ENCODE measurements at places on chromosomes 11 and 22.
A peak's percentile ranks its signal among the peaks of the same experiment; 100 is the strongest.

DNA sequence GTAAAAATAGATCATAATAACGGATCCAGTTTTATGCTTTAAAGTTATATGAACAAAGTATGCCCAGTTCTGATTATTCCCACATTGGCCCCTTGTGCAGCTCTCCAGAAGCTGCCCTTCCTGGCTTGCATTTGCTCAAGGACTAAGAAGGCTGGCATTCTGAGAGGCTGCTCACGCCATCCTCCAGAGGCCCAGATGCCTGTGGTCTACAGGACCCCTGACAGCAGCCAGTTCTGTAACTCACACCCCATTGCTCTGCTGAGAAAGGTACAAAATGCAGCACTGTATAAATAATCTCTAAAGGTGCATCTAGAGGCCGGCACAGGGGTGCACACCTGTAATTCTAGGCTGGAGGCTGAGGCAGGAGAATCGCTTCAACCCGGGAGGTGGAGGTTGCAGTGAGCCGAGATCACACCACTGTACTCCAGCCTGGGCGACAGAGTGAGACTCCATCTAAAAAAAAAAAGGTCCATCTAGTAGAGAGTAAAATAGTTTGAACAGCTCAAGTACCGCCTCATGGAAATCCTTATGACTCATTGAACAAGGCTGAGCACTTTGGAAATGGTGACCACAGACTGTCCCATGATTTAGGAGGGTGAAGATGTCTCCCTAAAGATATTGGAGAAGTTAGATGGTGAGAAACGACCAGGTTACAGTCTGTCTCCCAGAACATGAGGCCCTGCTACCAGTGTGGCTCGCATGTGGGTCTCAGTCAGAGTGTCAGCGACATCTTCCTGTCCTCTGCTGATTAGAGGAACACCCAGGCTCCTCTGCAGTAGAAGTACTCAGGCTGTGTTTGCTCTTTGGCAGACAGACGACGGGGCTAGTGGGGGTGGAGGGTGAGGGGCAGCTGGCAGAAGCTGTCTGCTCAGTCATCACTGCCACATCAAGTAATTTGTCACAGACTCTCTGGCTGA, 56.3 kb downstream of the KREMEN1 start:
- H3K27me3 ChIP-seq: no peaks in the 10 kb centered on the region
- no peaks in the 10 kb centered on the region for H3K4me1 ChIP-seq
- no peak overlapping the region for H3K27ac ChIP-seq
- no peaks in the 10 kb centered on the region for H3K36me3 ChIP-seq
- DNase-seq: no peak
- H3K4me3 ChIP-seq: no peak overlapping the region

GRCh38 chr11:130560000-130560780, 111.7 kb downstream of the ADAMTS15 start:
- no peaks in the 10 kb centered on the region for H3K4me1 ChIP-seq
- no peaks in the 10 kb centered on the region for H3K36me3 ChIP-seq
- no peak overlapping the region for H3K4me3 ChIP-seq
- no peak for DNase-seq
- no peak overlapping the region for H3K27ac ChIP-seq

DNA sequence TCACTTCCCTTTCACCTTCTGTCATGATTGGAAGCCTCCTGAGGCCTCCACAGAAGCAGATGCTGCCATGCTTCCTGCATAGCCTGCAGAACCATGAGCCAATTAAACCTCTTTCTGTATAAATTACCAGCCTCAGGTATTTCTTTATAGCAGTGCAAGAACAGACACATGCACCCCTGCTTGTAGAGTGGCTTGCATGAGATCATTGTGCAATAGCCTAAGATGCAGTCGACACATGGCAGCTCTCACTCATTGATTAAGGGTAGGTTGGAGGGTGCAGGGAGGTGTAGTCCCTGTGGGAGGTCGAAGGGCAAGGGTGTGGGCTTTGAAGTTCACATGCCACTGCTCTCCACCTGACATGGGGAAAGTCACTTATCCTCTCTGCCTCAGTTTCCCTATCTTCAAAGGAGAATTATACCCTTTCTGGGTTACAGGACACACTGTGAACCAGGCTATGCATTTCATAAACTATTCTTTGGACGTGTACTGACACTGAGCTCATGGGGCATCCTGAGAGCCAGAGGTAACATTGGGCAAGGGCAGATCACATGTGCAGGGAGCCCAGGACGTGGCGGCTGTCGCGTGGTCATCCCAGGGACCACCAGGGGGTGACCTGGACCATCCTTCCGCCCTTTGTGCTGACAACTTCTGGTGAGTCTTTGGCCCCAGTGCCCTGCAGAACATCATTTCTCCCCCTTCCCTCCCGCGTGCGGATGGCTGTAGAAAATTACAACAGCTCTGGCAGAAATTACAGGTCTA, 69.2 kb upstream of the SHANK2 start:
- no peaks in the 10 kb centered on the region for H3K4me1 ChIP-seq
- no peak for DNase-seq
- no peak overlapping the region for H3K4me3 ChIP-seq
- no peak overlapping the region for H3K27ac ChIP-seq

DNA sequence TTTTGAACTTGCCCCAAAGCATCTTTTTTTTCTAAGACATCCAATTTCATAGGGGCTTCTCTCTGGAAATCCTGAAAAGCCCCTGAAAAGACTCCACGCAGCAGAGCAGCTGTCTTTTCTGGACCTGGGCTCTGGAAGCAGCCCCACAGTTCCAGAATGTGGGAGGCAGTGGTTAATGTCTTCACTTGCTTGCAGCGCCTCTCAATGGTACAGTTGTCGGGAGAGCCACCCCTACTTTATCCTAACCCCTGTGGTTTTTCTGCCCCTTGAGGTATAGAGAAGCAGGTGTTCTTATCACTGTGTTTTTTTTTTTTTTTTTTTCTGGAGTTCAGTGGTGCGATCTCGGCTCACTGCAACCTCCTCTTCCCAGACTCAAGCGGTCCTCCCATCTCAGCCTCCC, 83.4 kb upstream of the SORL1-AS1 start:
- no peaks in the 10 kb centered on the region for H3K27me3 ChIP-seq
- H3K27ac ChIP-seq: no peak overlapping the region
- H3K4me1 ChIP-seq: no peaks in the 10 kb centered on the region
- H3K4me3 ChIP-seq: no peak overlapping the region

DNA sequence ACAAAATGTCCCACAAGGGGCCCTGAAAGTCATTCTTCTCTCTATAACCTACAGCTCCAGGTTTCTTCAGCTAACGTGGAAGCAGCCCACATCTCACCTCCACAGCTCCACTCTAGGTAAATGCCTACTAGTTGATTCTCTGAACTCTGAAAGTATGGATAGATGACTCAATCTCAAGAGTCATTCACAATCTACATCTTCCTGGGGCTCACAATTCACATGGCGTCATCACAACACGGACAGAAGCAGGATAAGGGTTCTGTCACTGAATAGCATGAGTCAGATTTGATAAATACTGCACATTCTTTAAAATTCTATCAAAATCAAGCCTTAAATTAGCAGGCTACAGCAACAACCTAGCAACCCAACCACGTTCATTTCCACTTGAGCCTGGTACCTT, 96.3 kb downstream of the PLEKHA7 start:
- no peaks in the 10 kb centered on the region for H3K27me3 ChIP-seq
- DNase-seq: no peak
- no peak overlapping the region for H3K27ac ChIP-seq
- no peaks in the 10 kb centered on the region for H3K36me3 ChIP-seq

- no peaks in the 10 kb centered on the region for H3K4me1 ChIP-seq
- no peak overlapping the region for H3K27ac ChIP-seq
- DNase-seq: no peak
- H3K36me3 ChIP-seq: no peaks in the 10 kb centered on the region
- H3K27me3 ChIP-seq: no peaks in the 10 kb centered on the region
Observed at GRCh38 chr11:62223095-62223494, 14.6 kb downstream of the SCGB2A1 start.

DNA sequence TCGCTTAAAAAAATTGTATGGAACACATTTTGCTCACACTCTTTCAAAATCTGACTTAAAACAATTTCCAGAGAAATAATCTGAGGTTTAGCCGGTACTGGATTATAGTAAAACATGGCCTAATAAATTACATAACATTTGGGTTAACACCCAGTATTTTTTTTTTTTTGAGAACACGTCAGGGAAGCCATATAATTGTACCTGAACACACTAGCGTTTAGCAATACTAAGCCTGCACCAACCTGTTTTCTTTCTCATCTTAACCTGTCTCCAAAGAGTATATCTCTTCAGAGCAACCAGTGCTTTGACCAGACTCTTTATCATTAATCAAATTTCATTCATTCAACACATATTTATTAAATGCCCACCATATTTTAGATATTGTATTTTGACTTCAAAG, 2.0 kb upstream of the POGLUT3 start:
- no peak for DNase-seq
- no peak overlapping the region for H3K4me3 ChIP-seq
- H3K36me3 ChIP-seq: no peaks in the 10 kb centered on the region
- no peak overlapping the region for H3K27ac ChIP-seq
- H3K4me1 ChIP-seq: peaks cover 3% of the 10 kb centered on the region

GRCh38 chr11:115623021-115623451, 118.8 kb upstream of the CADM1 start:
- no peaks in the 10 kb centered on the region for H3K36me3 ChIP-seq
- no peak overlapping the region for H3K4me3 ChIP-seq
- H3K27me3 ChIP-seq: no peaks in the 10 kb centered on the region
- no peak overlapping the region for H3K27ac ChIP-seq

DNA sequence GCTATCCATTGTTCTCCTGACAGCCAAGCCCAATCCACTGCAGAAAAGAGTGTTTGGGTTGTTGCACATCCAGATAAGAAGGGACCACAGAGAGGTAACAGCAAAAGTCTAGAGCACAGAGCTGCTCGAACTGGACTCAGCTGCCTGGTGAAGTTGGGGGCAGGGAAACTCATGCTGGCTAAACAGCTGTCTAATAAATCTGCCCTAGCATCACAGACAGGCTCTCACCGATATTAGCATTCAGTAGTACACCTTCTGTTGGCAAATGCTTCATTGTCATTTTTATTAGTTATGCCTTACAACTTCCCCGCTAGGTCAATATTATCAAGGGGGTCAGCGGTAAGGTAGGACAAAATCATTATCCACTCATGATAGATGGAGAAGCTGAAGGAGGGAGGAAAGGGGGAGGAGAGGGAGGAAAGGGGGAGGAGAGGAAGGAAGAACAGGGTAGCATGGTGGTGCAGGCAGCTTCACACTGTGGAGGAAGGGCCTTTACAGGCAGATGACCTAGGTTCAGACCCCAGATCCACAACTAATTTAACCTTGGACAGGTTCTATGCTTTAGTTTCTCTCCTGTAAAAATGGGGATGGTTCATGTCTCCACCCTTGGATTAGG, 102.7 kb downstream of the LARGE1 start:
- no peaks in the 10 kb centered on the region for H3K27me3 ChIP-seq
- H3K4me1 ChIP-seq: no peaks in the 10 kb centered on the region
- H3K27ac ChIP-seq: no peak overlapping the region
- no peak overlapping the region for H3K4me3 ChIP-seq

DNA sequence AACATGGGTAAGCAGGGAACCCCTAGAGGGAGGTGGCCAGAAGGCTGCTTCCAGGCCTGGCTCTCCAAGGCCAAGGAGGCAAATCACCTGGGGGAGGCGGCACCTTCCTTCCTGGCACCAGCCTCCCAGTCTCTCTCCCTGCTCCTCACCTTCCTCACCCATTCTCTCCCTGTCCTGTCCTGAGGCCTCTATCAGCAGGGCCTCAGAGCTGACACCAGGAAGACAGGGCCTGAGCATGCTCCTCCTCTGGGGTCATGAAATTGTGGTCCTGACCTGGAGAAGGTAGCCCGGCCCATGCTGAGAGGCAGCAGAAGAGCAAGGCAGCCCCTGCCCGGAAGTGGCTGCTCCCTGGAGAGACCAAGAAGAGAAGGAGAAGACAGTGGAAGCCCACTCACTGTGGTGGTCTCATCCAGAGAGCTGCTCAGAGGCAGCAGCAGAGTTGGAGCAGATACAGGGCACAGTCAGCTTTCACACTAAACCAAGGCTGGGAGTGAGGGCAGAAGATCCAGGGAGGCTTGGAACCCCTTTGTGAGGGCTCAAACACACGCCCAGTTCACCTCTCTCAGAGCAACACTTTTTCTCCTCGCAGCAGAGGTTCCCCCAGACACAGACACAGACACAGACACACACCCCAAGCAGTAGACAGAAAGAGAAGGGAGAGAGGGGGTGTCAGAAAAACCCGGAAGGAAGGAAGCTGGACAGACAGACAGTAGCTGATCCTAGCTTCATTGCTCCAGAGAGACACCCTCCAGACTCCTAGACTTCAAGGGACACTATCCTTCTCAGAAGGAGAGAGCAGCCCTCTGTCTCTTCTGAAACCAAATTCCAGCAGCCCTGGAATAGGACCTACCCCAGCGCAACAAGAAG, 1.8 kb downstream of the BCL9L start:
- peaks cover 58% of the 10 kb centered on the region for H3K4me1 ChIP-seq
- peak overlapping the region; percentile 98 for H3K27ac ChIP-seq
- no peaks in the 10 kb centered on the region for H3K27me3 ChIP-seq
- H3K4me3 ChIP-seq: peak overlapping the region; percentile 98
- DNase-seq: no peak

DNA sequence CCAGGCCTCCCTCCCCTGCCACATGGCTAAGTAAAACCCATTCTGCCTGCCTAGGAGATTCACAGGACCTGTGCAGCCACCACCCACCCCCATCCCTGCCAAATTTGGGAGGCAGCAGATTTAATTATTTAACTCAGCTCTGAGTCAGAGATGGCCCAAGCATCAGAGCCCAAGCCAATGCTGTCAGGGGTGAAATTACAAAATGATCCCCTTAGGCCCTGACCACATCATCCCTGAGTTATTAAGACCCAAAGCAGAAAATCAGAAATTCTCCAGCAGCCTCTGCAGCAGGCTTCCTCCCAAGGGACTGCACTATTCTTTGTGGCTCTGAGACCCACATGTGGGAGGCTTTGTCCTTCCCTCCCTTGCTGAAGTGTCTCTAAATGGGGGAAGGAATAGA, 52.8 kb upstream of the RRAS2 start:
- no peaks in the 10 kb centered on the region for H3K36me3 ChIP-seq
- no peaks in the 10 kb centered on the region for H3K27me3 ChIP-seq
- H3K27ac ChIP-seq: no peak overlapping the region

- no peak overlapping the region for H3K4me3 ChIP-seq
- no peak for DNase-seq
- H3K36me3 ChIP-seq: no peaks in the 10 kb centered on the region
Observed at GRCh38 chr11:134819041-134819440, 407.0 kb upstream of the B3GAT1 start.

GRCh38 chr11:70422692-70423522, 24.6 kb downstream of the CTTN start:
- no peaks in the 10 kb centered on the region for H3K36me3 ChIP-seq
- DNase-seq: no peak
- H3K27me3 ChIP-seq: no peaks in the 10 kb centered on the region
- no peaks in the 10 kb centered on the region for H3K4me1 ChIP-seq
- no peak overlapping the region for H3K4me3 ChIP-seq

Measured in effector memory CD4-positive, alpha-beta T cell (primary cell).